ENCODE measurements at places on chromosomes 12 and 14. TPM values are rescaled to one million over a fixed set of nuclear protein-coding genes. Genes with fewer than 3 reads are reported as not detected.

- DNase-seq, result no peak
- peaks cover 72% of the 10 kb centered on the region for H3K36me3 ChIP-seq
- H3K27me3 ChIP-seq, result no peaks in the 10 kb centered on the region
Measured at GRCh38 chr12:117151403-117152031, 38.8 kb downstream of the FBXO21 start.

- H3K36me3 ChIP-seq, result no peaks in the 10 kb centered on the region
- H3K4me3 ChIP-seq, result no peak overlapping the region
- H3K4me1 ChIP-seq, result peaks cover 8% of the 10 kb centered on the region
- no peaks in the 10 kb centered on the region for H3K27me3 ChIP-seq
- no peak overlapping the region for H3K27ac ChIP-seq
- DNase-seq, result no peak
Measured at GRCh38 chr12:94047781-94048567, 100.4 kb upstream of the PLXNC1 start.

The CCDC184 gene
- 1.2 TPM for total RNA-seq

The EID3 gene
- 13.0 TPM for total RNA-seq

Data from esophagus muscularis mucosa (tissue), 4 donors.